ENCODE measurements at places on chromosomes 6 and 20.

GRCh38 chr6:42817907-42818306 lies 36.1 kb downstream of the BICRAL start:
- DNase-seq: no peak

GRCh38 chr20:3730803-3731672 lies 1.4 kb upstream of the HSPA12B start:
- DNase-seq: no peak

GRCh38 chr20:2210646-2211552 lies 84.9 kb upstream of the TGM3 start:
- DNase-seq: peak; percentile 72

DNA sequence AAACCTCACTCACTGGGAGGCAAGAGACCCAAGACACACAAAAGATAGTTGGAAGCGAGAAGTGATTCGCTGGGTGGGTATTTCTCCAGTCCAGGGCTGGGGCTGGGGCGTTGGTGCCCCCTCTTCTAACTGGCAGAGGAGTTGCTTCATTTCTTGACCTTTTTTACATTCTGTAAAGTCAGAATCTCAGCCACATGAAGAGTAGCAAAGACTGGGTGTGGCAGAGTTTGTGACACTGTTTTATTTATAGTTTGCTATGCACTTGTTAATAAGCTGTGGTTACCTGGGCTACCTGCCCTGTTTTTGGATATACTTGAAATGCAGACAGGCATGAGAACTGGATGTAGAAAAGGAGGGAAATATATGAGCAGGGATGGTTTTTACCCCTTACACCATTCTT lies 42.3 kb downstream of the IL20RA start:
- DNase-seq: no peak

DNA sequence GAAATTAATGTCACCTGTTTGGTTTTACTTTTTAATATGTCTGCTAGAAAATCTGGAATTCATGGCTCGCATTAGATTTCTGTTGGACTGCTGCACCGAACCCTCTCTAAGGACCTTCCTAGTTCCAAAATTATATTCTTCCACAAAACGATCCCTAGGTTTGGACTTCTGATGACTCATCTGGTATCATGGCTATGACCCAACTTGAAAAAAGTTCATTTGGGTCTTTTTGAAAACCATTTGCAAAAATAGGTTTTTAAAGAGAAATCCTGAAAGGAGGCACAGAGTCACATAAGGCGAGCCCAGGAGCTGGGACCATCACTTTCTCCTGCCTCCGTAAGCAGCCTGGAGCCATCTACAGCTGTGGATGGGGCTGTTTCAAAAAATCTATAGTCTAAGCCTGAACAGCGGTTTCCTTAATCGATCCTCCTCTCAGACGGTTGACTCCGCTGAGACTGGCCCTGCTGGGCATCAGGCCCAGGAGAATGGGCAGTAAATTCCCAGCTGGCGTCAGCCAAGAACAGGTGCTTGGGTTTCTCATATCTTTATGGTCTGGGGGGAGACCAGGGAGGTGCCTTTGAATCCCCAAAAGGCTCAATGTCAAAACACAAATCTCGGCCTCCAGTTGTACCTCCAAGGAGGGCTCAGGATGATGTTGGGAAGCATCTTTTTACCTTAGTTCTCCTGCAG lies 44.6 kb downstream of the SLC24A3 start:
- no peak for DNase-seq

GRCh38 chr20:64006490-64006889 lies 25.6 kb downstream of the PRPF6 start:
- DNase-seq: no peak

- no peak for DNase-seq
These were observed 22.2 kb downstream of the CEP57L1 start for GRCh38 chr6:109117346-109118035.

- DNase-seq: no peak
These were observed 9.3 kb upstream of the NCR2 start for GRCh38 chr6:41326092-41326491.

- DNase-seq: no peak
These were observed 350.0 kb upstream of the MANEA start for GRCh38 chr6:95227351-95227750.

DNA sequence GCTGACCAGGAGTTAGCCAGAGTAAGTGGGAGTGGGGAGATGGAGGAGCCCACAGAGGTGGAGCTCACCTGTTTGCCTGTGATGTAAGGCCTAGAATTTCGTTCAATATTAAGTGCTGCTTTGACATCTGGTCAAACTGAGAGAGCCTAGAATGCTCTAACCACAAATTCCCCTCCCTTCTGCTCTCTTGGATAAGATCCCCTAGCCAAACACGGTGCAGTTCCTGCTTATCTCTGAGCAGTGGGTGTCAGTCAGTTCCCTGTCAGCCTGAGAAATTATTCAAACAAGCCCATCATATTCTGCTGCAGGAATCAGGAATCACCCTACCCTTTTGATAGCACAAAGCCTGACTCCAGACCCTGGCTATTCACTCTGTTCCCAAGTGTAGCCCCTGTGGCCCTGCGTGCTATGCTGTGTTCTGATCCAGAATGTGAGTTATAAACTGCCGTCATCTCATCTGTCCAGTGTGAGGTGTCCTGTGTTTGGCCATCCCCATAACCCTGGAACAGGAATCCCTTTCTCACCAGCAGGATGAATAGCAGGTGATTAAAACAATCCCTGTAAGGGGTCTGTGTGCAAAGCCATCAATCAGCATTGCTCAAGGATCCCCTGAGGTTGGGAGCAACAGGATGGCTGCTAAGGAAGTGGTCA lies 31.8 kb upstream of the ZNF133 start:
- DNase-seq: no peak
